Stimulated activated CD8-positive, alpha-beta memory T cell treated with anti-CD3 and anti-CD28 coated beads, Interleukin-4, amount 100 ng/mL, for 48 hours (primary cell): ENCODE measurements at places on chromosomes 12 and 14.

GRCh38 chr14:86847140-86847539 is 1145.8 kb downstream of the GALC start:
- DNase-seq = no peak

DNA sequence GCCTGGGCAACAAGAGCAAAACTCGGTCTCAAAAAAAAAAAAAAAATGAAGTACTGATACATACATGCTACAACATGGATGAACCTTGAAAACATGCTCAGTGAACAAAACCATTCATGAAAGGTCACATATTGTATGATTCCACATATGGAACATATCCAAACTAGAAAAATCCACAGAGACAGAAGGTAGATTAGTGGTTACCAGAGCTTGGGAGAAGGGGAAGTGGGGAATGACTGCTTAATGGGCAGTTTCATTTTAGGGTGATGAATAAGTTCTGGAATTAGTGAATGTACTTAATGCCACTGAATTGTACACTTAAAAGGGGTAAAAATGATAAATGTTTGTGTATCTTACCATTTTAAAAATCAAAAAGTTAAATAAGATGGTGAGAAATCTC is 2.7 kb downstream of the ITGB7 start:
- no peak for DNase-seq

- no peak for DNase-seq
Observed at GRCh38 chr14:31977001-31977556, 100.0 kb upstream of the ARHGAP5 start.

GRCh38 chr12:93780101-93780641 is 103.0 kb downstream of the CRADD start:
- DNase-seq = no peak

- peak; percentile 75 for DNase-seq
Observed at GRCh38 chr14:35333797-35334743, 41.9 kb downstream of the PSMA6 start.

DNA sequence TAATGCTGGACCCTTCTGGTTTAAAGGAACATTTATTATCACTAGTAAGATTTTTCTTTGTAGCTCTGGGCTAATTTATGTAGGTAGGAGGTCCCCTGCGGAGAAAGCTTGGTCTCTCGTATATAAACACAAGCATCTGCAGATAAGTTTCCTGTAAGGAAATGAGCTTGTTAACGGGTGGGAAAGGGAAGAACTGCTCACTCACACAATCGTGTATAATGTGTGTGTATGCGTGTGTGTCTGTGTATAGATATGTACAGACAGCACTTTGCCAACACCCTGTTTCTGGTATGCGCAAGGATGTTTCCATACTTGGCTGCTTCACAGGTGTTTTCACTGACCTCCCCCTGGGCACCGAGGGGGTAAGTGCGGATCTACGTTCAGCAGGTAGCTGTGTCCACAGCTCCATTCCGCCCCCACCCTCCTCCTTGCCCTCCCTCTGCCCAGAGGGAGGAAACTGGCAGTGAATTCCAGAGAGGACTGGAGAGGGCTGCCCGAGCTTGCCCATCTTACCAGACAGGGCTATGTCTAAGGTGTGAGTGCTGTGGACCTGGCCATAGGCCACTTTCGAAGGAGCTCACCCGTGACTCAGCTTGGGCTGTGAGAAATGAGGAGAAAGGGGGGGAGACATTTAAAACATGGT is 65.2 kb downstream of the NINJ2 start:
- DNase-seq = no peak

- peak; percentile 12 for DNase-seq
Observed at GRCh38 chr14:101070540-101071492, 167.3 kb upstream of the RTL1 start.

DNA sequence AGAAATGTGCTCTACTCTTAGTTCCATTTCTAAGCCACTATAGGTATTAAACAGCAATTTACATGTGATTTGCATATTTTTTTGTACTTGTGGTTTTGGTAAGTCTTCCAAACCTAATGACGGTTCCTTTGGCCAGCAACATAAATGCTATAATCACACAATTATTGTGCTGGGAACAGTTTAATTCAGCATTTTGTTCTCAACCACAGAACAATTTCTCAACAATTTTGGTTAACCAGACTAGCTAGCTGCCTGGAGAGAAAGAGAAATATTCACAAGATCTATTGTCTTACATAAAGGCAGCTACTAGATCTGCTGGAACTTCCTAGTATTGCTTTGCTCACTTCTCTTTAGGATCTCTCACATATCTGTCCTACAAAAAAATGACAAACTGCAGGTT is 265.3 kb downstream of the SOX5 start:
- DNase-seq = no peak

- DNase-seq = no peak
Observed at GRCh38 chr12:99110868-99111267, 465.8 kb downstream of the APAF1 start.

DNA sequence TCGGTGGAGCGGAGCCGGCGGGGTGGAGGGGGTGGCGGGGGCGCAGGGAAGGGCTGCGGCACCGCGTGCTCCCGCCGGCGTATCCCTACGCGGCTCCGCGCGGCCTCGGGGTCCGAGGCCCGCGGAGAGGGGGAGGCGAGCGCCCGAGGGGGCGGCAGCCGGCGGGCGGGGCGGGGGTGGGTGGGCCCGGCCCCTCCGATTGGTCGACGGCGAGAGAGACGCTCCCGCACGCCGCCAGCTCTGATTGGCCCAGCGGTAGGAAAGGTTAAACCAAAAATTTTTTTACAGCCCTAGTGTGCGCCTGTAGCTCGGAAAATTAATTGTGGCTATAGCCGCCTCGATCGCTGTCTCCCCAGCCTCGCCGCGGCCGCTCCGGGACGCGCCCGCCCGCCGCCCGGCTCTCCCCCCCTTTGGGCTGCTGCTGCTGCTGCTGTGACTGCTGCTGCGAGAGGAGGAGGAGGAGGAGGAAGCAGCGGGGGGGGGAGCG is at the start of gene FOXG1:
Gene FOXG1 (plus strand): TSS at position 319 of the 487 bp plus-strand sequence. CDS start 493 bp downstream, outside the sequence.
- DNase-seq = no peak

DNA sequence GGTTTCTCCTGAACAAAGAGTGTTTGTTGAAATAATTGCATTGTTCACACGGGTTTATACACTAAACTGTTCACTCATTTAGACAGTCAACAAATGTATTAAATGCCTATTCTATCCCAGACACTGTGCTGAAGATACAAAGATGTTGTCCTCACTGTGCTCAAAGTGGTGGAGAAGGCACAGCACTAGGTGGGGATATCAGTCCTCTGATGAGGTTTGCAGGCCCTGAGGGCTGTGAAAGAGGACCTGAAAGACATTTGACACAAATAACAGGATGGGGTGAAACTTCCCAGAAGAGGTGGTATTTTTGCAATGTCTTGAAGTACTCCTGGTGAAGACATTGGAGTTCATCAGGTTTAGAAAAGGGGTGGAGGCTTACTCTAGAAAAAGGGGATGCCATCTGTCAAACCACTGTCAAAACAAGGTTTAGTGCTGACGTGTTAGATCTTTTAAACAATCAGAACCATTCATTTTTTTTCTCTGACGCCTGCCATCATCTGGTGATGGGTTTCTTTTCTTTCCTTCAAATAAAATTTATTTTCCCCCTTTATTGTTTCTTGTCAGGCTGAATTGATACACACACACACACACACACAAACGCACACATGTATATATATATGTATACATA is 69.5 kb downstream of the ACSS3 start:
- no peak for DNase-seq

DNA sequence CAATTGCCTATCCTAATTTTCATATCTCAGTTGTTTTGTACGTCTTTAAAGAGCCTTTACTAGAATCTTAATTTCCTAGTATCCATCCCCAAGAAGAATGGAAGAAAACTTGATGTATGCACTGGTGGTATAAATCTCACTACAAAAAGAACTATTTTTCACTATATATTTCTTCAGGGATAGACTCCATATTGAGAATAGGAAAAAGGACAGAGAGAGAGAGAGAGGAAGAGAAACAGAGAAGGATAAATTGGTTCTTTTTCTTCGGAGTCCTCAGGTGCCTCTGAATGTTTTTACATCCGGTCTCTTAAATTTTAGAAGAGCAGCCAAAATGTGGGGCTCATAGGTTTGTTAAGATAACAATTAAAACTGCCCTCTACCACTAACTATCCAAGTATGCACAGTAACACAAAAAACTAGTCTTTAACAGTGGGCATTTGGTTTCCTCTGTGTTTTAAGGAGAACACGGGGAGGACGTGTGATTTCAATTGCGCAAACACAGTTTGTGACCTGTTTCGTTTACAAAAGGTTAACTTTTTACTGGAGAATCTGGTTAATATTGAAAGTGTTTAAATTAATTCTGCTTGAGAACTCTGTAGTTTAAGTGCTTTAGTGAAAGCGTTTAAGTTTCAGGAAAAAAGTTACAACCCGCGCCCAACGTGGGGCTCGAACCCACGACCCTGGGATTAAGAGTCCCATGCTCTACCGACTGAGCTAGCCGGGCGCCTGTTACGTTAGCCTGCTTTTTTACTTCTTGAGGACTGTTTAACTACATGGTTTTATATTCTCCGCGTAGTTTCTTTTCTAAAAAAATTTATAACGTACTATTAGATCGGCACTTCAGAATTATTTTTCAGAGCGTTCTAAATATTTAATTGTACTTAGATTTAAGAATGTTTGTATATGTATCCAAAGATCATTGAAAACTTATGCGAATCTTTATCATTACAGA is 5.1 kb upstream of the PSMA3 start:
- DNase-seq = peak; percentile 91

- no peak for DNase-seq
Observed at GRCh38 chr14:96581026-96581425, 78.8 kb downstream of the PAPOLA start.

DNA sequence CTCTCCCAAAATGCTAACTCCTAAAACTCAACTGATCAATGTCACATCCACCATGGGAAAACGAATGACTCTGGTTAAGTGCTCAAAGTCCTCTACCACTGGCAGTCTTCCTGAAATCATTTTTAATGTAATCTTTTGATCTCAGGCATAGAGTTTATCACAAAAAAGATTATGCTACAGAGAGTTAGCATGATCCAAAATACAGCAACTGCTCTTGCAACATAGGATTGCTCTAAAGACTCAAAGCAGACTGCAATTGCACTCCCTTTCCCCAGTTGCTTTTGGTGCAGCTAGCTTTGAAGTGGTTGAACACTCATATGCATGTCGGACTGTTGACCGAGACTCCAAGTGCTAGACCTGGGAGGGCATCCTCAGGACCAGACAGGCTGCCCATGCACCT is 109.3 kb downstream of the C12orf42 start:
- no peak for DNase-seq

DNA sequence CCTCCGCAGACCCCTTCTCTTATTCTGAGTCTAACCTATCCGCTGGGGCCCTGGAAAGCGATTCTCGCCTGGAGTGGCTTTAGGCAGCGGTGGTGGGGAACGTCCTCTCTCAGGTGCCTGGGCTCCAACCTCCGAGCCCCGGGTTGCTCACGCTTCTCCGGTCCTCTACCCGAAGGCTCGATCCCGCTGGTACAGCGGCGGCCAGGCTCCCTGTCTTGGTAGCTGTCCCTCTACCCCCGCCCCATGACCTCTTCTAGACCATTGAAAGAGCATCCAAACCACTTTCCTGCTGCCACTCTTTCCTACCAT is 505 bp upstream of the HEBP1 start:
- no peak for DNase-seq
